Activated naive CD4-positive, alpha-beta T cell (primary cell): ENCODE measurements at places on chromosomes 1 and 21.

DNA sequence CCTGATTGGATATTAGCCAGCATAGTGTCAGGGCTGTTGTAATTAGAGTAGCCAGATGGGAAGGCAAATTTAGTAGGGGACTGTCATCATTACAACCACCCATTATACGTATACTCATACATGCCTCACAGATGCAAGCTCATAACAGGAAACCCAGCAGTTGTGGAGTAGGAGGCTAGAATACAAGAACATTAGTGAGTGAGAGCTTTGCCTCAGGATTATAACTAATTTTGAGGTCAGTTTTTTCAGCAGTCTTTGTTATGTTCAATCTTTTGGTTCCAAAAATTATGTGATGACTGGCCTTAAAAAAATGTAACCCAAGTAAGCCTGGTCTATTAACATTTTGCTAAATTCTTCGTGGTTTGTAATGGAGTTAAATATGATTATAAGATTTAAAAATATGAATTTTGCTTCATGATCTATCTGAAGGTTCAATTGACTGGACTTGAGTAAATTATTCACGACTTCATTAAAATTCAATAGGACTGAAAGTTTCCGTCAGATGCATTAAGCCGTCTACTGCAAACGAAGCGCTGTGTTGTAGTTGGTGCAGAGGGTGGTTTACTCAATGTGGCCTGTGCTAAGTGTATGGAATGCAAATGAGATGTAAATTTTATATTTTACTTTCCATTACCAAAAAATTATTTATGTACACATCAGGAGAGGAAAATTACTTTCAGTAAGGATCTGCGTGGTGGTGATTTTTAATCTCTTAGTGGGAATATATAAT is 48.8 kb downstream of the KCNK1 start:
- no peak for DNase-seq

DNA sequence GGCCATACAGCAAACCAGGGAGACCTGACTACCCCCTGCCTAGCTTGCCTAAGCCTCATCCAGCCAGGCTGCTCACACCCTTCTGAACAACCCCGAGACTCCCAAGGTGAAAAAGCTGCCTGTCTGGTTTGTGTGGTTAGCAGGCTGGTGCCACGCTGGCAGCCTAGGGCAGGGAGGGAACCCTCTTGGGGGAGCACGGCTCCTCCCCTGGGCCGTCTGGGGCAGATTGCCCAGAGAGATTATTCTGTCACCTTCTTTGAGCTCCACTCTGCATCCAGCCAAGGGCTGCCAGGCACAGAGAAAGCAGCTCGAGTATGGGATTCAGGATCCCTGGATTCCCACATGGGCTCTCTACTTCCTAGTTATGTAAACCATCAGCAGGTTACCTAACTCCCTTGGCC is 27.5 kb upstream of the TCEA3 start:
- no peak for DNase-seq

DNA sequence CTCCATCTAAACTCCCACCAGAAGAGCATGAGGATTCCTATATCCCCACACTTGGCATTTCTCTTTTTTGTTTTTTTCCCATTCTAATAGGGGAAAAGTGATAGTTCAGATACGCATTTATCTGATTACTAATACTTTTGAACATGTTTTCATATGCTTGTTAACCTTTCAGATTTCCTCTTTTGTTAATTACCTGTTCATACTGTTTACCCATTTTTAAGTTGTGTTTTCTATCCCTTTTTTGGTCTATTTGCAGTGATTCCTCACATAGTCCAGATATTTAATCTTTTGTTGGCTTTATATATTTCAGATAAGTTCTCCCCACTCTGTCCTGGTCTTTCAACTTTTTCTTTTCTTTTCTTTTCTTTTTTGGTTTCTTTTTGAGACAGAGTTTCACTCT is 13.6 kb upstream of the PIGK start:
- DNase-seq: no peak

DNA sequence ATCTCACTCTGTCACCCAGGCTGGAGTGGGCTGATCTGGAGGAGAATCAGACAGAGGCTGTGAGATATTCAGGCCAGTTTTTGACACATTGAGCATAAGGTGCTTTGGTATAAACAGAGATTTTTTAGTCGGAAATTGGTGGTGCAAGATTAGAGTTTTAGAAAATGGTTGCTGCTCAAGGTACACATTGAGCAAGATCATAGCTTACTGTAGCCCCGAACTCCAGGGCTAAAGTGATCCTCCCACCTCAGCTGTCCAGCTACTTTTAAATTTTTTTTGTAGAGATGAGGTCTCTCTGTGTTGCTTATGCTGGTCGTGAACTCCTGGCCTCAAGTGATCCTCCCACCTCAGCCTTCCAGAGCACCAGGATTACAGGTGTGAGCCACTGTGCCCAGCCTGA is 43.9 kb upstream of the USP1 start:
- DNase-seq: no peak

DNA sequence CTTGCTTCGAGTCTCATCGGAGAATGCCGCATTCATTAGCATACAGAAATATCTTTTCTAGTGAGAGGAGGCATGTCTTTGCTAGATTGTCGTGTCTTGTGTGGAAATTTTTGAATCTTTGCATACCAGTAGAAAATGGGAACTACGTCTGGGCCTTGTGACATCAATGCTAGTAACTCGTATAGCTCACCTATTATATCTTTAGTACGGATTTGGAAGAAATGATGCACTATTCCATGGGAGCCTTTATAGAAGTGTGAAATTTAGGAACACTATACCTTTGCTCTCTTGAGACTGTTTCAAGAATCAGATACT is 835 bp downstream of the UHMK1 start:
- DNase-seq: no peak

GRCh38 chr1:241479294-241479693 is 40.3 kb downstream of the FH start:
- DNase-seq: no peak

DNA sequence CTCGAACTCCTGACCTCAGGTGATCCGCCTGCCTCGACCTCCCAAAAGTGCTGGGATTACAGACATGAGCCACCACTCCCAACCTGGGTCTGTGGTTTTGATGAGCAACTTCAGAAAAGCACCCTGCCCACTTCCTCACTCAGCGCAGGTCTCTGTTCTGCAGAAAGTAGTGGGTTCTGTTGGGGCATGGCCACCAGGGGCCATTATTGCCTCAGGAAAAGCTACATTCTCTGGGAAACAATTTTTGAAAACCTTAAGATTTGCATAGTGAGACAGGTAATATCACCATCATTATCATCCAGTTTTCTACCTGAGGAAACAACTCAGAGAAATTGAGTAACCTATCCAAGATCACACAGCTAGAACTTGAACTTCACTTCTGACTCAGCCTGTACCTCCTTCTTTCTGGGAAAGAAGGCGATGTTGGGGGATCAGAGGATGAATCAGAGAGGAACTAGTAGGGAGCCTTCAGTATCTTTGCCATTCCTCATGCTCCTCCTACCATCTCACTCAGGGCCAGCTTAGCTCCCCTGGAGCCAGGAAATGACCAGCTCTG is 7.1 kb upstream of the NES start:
- DNase-seq: no peak

- DNase-seq: no peak
These were observed 82.9 kb upstream of the ARTN start for GRCh38 chr1:43850591-43851233.

DNA sequence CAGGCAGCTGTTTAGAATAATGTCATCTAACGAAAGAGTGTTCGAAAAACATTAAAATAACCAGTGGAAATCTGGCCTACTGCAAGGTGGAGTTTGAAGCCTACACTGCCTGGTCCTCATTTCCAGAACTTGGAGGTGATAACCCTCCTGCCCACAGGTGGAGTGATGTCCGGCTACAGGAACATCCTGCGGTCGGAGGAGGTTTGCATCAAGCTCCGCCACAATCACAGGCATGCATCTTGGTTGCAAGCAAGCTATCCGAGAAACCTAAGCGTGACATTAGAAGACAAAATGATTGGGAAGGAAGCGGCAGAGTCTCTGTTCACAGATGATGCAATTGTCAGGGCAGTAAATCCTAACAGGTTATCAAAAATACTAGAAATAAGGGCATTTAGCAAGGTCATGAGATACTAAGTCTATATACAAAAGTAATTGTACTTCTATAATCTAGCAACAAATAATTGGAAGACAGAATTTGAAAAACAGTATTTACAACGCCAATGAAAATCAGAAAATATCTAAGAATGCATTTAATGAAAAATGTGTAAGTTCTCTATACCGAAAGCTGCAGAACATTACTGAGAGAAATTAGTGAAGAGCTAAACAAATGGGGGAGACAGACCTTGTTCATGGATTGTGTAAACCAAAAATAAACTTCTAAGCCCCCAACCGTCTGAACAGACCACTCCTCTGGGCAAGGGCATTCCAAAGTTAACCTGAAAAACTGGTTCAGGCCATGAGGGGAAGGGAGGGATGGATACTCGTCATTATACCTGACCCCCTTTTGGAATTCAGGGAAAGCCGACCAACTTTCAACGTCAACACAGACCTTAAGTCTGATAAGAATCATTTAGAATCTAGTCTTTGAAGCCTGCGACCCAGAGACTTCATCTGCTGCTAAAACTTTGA is 4.7 kb upstream of the SLC19A1 start:
- no peak for DNase-seq

DNA sequence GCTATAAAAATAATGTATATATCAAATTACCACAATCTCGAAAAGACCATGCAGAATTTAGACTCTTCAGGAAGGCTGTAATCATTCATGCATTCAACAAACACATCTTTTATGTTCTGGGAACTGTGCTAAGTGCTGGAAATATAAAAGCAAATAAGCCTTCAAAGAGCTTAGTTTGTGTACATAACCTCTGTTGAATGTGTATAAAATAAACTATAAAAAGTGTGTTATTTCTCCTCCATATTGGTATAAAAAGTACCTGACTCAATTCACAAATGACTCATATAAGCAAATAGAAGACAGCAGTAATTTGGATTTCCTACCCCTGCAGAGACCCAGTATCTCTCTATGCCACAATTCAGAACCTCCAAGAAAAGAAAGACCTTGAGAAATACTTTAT is 36.8 kb downstream of the RAB3GAP2 start:
- DNase-seq: no peak

DNA sequence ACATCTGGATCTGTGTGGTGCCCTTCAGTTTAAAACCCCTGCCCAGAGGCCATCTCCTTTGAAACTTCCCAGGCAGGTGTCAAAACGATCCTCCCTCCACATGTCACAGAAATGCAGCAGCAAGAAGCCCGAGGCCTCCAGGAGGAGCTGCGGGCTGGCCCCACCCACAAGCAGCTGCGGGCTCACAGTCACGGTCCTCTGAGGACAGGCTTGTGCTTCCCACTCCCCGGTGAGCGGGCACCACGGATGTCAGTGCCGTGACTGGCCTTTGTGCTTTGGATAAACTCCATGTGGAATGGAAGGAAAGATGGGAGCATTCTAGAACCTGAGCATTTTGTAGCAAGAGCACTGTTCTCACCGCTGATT is 65.8 kb downstream of the SIK1 start:
- no peak for DNase-seq

DNA sequence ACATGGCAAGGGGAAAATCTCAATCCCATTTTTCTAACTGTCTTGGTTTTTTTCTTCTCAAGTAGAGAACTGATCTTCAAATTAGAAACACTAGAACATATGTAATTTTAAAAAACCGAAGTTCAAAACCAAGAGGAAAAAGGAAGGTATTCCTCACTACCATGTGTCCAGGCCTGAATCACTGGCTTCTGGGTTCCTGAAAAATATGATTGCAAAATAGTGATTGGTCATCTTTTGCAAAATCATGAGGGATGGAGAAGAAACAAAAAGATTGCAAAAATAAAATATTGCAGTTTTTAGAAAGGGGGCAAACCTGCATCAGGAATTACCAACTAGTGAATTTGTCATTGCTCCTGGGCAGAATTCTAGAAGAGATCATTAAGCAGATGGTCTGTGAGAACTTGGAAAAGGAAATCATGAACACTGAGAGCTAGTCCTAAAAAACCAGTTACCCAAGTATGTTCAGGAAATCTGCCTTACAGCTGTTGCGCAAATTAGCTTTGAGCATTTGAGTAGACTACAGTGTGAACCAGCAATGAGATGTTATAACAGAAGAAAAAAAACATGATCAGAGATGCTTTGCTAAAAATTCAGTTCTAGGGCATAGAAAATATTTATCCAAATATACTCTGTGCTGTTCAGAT is 49.4 kb downstream of the SPATA46 start:
- no peak for DNase-seq

DNA sequence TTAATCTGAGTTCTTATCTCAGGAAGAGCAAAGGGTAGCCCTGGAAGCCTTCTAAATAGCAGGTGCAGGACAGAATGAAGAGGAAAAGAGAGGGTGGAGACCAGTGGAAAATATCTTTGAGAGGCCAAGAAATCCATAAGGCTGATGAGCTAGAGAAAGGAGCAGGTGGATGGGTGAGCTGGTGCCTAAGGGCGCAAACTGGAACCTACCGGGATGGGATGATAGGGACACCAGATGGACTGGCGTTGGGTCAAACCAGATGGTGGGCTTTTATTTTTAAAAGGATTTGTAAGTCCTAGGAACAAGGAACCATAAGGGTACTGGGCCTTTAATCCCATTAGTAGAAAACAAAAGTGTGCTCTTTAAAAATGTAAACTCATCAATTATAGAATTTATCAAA is 59.7 kb downstream of the RGL1 start:
- no peak for DNase-seq

- no peak for DNase-seq
These were observed 4.8 kb downstream of the TBX19 start for GRCh38 chr1:168285521-168285790.

GRCh38 chr1:98330224-98330623 is 331.3 kb upstream of the SNX7 start:
- DNase-seq: no peak

DNA sequence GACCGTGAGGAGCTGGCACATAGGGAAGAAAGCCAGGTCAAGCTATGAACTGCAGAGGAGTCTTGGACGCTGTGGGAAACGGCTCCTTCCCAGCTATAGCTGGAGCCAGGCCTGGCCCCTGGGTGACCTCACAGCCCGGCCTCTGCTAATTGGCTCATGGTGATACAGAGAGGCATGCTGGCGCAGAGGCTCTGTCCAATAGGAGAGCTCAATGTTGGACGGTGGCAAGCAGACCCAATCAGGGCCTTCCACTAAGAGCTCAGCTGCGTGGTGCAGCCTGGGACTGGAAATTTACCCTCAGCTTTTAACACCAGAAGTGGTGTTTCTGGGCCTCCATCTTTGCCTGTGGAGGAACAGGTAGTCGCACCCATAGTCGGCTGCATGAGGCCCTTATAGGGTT is 64.4 kb upstream of the GRHL3 start:
- DNase-seq: no peak

GRCh38 chr1:211356723-211357407 is 30.2 kb downstream of the TRAF5 start:
- no peak for DNase-seq

- no peak for DNase-seq
These were observed 22.9 kb downstream of the PADI4 start for GRCh38 chr1:17330856-17331255.

DNA sequence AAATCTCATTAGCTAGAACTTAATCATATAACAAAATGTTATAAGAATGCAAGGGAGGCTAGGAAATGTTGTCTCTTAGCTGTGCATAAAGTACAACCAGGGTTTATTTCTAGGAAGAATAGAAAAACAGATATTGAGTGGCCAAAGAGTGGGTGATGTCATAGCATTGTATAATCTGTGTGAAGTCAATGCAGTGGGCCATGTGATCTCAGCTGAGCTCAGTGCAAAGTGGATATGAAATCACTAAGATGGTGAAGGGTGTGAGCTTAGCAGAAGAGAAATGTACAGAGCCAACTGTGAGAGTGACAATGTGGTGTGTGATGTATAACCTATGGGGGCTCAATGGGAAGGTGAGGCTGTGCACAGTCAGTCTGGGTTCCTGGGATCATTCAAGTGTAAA is 29.7 kb upstream of the DUSP23 start:
- no peak for DNase-seq

GRCh38 chr1:189563784-189564183 is 913.9 kb downstream of the BRINP3 start:
- no peak for DNase-seq
